ENCODE measurements at places on chromosomes 4 and X.
A peak's percentile ranks its signal among the peaks of the same experiment; 100 is the strongest.

- DNase-seq = no peak
Observed at GRCh38 chrX:122869171-122869570, 314.9 kb upstream of the GRIA3 start.

DNA sequence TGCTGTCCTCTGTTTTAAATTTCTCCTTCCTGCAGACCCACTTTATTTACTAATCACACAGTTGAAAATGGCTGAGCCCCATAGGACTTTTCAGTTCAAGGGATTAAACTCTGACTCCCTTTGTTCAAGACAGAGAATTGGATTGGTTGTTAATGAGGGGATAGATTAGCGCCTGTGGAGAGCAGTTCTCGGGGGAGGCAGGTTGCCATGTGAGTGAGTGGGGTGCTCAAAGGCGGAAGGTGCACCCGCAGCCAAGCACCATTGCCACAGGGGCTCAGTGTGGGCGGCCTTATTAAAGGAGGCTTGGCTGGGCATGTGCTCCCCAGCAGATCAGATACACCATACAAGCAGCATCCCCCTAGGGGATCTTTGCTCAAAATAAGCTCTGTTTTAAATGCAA lies 7.9 kb upstream of the CBR4 start:
- no peak for DNase-seq

- no peak for DNase-seq
Observed at GRCh38 chr4:29540439-29541102, 1179.6 kb upstream of the PCDH7 start.

DNA sequence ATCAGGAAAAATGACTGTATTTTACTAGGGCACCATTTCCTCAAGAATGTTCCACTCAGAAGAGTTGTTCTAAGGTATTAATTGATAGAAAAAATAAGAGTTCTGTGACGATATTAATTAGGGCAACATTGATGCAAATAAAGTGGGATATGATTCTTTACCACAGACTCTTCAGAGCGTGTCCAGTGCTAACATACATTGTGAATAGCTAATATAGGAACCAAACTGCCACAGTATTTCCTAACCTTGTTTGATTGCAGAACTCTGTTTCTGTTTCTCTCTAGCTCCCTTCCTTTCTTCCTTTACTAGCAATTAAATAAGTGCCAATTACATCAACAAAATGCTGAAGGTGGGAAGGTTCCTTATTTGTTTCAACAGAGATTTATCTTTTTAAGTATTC lies 154.1 kb upstream of the CPEB2 start:
- DNase-seq = no peak

GRCh38 chrX:67917421-67918010 lies 373.7 kb downstream of the AR start:
- no peak for DNase-seq

- no peak for DNase-seq
Observed at GRCh38 chr4:85496126-85496849, 21.3 kb downstream of the ARHGAP24 start.

GRCh38 chr4:26787461-26788340 lies 72.9 kb upstream of the STIM2 start:
- no peak for DNase-seq

GRCh38 chr4:4969298-4969697 lies 50.0 kb downstream of the CYTL1 start:
- no peak for DNase-seq

DNA sequence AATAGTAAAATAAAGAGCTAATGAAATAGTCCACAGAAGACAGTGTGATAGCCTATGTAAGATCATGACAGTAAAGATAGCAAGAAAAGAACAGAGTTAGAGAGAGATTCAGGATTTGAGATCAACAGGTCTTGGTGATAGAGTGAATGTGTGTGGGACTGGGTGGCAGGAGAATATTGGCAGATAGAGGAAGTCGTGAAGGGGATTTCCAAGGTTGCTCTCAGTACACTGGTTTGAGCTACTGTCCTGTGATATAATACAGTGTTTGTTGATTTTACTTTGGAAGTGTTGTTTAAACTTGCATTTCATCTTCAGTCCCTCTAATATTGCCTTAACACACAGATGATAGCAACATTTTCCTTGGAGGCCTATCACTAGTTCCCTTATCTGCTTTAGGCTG lies 44.1 kb downstream of the DTHD1 start:
- DNase-seq = no peak

DNA sequence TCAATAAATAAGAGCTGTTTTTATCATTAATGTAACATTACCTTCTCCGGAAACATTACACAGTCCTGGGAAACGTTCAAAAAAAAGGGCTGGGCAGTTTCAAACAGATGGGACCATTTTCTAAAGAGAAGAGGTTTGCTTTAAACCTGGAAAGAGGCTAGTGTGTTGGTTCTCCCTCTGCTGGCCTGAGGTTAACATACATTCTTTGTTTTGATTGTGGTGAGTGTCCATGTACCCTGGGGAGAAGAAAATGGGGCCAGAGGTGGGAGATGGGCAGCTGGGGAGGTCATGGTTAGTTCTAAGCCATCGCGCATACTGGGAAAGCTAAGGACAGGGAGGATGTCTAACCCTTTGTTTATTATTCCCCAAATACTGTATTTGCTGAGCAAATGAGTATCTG lies 194.7 kb downstream of the CPEB2 start:
- no peak for DNase-seq

GRCh38 chrX:18873189-18873791 lies 110.6 kb downstream of the PHKA2 start:
- no peak for DNase-seq

DNA sequence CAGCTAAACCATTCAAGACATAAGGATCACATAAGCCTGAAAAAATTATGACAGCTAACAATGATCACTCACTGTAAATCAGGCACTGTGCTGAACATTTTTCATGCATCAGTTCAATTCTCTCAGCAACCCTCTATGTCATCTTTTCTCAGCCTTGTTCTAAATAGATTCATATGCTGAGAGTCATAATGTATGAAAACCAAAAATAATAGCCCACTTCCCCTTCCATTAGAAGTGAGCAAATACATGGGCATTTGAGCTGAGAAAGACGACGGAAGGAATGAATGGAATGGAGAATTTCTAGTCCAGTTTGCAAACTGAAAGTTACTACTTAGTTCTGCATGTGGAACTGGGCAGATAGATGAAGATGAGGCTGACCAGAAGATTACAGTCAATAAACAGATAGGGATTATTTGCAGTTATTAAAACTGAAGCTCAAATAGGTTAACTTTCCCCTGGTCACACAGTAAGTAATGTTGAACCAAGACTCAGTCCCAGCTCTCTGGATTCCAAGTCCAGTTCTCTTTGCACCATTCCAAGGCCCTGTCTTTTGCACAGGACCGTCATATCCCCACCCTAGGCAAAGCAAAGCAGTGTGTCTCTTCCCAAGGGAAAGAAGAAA lies 1.6 kb upstream of the SH3RF1 start:
- DNase-seq = no peak

GRCh38 chr4:150297861-150298474 lies 219.7 kb downstream of the DCLK2 start:
- no peak for DNase-seq

DNA sequence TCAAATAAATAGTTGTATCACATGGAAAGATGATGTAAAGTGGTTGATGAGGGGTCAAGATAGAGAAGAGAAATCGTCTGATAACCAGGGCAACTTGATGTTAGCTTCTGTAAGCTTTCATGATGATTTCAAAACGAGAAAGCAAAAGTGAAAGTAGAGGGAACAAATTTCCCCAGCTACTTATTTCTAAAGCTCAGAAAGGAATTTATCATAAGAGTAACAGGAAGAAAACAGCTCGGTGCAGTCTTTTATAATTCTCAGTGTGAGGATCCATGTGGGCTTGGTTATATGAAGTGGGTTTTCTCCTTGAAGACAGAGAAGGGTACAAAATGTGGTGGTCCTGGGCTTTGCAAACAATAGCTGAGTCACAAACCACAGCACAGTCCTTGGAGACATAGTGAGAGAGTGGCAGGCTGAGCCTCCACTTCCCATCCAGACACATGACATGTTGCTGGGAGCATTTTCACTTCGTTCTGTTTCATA lies 32.1 kb upstream of the GLRA2 start:
- DNase-seq = no peak

- no peak for DNase-seq
Observed at GRCh38 chr4:91427171-91427570, 876.6 kb upstream of the GRID2 start.

- DNase-seq = no peak
Observed at GRCh38 chrX:46727441-46727840, 31.5 kb downstream of the SLC9A7 start.

DNA sequence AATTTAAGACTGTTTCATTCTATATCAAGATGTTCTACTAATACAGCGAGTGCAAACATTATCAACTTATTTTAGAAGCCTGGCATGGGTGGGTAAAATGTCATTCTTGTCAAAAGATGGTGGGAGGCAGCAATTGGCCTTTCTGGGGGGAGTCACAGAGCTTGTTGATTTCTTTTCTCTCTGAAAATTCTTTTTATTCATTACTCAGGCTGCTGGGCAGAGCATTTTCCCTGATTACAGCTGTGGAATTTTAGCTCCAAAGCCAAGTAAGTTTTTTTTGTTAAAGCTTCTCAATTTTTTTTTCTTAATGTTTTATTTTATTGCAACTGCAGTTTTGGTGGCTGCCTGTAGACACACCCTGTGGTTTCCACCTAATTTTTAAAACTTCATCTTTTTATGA lies 50.4 kb downstream of the GPC4 start:
- no peak for DNase-seq

- DNase-seq = no peak
Observed at GRCh38 chr4:143186212-143186611, 1.5 kb downstream of the USP38 start.

DNA sequence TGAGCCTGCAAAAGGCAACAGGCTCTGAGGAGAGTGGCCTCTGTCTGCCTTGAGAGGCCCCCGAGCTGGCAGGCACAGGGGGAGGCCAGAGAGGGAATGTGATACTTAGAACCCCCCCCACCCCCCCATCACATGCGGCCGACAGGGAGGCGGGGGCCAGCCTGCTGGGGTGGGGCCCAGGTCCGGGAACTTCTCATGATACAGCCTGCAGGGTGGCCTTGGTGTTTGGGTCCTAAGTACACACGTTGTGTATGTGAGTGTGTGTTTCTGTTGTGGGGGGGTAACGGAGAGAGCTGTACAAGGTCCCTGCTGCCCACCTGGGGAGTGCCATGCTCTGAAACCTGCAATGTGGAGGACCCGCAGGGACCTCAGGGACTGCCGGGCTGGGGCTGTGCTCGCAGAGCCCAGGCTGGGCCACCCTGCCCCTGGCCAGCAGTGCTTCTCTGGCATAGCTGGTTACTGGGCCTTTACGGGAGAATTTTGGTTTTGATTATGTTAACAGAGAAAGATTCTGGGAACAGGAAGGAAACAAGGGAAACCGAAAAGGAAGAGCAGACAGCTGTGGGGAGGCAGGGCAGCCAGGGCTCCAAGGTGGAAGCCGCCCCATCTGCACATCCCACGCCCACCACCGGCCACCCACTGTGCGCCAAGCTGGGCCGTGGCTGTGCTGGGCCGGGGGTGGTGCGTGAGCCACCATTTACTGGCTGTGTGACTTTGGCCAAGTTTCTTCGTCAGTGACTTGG lies 19.9 kb downstream of the SH3BP2 start:
- no peak for DNase-seq

DNA sequence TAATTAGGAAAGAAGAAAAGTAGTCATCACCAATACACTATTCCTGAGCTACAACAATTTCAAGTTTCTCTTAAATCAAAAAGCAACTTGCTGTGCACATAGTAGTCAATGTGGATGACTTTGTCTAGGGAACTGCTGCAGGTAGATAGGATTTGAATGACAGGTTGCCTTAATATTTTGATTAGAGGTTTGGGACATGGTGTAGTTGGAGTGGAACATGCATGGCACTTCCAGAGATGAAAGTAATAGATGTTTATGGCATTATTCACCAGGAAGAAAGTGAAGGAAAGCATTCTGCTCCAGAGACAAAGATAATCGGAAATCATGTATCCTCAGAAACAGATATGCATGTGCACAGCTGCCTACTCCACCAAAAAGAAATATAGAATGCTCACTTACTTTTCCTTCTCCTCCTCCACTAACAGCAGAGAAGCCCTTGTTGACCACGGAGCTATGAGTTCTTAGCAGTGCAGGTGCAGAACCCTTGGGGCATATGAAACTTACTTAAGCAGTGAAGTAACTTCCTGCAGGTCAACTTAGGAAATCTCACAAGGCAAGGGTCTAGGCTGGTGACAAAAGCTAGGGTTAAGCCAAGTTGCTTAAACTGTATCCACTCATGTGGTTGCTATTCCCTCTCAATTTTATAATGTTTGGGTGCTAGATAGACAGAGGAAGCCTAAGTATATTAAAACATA lies 390.8 kb downstream of the HNRNPD start:
- no peak for DNase-seq

GRCh38 chr4:16205298-16206164 lies 20.7 kb downstream of the TAPT1 start:
- DNase-seq = peak; percentile 28

GRCh38 chr4:2663275-2663674 lies 92.9 kb downstream of the TNIP2 start:
- DNase-seq = no peak

Measured in activated B cell treated with CpG ODN at 0.5 μM for 24 hours (primary cell).